Iris pigment epithelial cell (primary cell): ENCODE measurements at places on chromosomes 6 and 20.

DNA sequence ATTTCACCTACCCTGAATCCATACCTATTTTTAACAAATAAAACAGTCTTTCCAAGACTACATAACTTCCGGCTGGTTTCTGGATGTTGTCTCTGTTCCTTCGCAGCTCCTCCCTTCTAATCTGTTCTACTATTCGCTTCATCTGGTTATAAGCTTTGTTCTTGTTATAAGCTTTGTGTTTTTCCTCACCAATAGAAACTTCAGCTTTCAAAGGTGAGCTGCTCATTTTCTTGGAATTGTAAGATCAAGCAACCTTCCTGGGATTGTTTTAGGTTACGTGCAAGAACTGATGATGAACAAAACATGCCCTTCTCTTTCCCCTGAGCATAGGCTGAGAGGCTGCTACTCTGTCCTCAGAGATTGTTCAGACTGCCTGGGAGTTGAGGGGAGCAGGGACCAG lies 2.1 kb downstream of the GFOD1 start:
- DNase-seq, result no peak

DNA sequence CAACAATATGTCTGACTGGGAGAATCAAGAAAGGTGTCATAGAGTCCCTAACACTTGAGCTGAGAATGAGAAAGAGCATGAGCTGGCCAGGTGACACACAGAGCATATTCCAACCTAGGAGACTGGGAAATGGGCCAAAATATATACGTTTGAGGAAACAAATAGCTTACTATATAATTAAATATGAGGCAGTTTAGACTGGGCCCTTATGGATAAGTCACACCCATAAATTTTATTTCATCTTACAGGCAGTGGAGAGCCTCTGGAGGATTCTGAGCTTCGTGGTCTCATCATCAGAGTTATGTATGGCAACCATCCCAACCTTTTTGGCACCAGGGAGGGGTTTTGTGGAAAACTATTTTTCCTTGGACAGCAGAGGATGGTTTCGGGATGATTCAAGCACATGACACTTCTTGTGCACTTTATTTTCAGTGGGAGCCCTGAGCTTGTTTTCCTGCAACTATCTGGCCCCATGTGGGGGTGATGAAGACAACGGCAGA lies 12.9 kb upstream of the NQO2 start:
- DNase-seq, result peak; percentile 47

DNA sequence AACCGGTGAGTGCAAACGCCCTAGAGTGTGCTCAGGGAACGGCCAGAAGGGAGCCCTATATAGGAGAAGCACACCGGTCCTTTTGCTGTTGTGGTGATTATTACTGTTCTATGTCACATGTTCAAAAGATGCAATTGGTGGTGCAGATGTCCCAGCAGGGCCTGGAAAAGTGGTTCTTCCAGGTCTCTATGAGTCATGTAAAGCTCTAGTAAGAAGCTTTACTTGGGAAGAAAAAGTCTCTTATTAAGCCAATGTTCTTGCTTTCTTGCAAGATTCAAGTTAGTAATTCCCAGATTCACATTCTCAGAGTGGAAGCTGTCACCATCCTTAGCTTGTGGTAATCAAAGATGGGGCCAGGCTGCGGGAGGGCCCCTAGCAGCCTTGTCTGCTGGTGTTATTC lies 23.3 kb downstream of the EDN3 start:
- no peak for DNase-seq

DNA sequence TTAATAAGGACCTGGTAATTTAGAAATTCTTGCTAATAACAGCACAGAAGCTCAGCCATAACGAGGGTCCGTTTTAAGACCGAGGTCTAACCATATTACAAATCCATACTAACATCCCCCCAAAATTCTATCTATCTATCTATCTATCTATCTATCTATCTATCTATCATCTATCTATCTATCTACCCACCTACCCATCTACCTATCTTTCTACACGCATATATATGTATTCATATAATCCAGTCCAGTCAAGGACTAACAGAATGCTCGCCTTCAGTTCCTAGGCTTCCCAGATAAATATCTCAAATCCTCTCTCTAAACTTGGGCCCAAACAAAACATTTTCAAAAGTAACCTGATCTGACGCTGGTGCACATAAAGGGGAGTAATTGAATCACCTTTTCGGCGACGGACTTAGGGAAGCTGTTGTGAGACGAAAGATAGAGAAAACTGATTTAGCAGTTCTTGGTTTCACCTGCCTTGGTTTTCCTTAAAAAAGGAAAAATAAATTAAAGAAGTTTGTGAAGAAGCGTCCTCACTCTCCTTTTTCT lies 14.5 kb downstream of the HMGN4 start:
- DNase-seq, result no peak

DNA sequence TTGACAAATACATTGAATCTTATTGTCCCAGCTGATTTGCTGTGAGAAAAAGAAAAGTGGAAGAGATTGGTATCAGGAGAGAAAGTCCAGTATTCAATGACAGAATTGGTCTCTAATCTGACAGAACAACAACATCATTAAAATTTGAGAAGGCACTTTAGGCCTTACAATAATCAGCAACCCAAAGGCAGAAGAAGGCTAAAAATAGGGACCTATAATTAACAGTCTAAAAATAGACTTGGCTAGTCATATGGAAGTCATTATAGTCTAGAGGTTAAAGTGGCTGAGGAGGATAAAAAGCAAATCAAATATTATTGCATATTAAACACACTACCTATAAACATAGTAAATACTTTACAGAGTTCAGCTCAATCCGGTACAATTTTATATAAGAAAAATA lies 393.6 kb upstream of the JAG1 start:
- DNase-seq, result no peak

DNA sequence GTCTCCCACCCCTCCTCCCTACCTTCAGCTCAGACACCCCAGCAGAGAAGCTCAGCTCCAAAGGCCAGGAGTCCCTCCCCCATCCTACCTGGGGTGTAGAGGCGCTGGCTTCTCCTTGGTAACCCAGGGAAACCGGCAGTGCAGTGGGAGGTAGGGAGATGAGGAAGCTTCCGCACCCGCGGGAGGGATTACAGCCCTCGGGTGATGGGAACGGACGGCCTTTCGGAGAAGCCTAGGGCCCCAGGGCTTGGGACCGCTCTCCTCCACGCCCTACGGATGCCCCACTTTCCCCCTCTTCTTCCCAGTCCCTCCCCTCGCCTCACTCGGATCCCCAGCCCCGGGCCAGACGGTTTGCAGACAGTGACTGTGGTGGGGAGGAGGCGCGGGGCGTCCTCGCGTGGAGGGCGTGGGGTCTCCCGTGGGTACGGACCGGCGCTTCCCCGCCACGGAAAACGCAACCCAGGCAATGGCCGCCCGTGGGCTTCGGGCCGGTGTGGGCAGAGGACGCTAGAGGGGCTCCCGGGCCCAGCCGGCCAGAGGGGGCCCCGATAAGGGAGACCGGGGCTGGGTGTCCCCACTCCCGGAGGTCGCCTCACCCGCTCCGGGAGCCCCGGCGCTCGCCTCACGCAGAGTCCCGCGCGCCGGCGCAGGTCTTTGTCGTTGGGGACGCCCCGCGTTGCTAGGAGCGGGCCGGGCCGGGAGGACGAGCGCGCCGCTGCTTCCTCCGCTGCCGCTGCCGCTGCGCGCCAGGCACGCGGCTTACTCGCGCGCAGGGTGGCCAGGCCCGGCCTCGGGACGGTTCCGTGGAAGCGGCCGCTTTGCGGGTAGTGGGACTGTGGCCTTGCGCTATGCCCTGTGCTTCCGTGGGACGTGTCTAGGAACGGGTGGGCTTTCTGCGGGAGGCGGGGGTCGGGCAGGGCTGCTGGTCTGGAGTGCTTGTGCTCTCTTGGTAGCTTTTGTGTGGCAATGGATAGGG lies 15.8 kb downstream of the AARS2 start:
- peak; percentile 39 for DNase-seq

DNA sequence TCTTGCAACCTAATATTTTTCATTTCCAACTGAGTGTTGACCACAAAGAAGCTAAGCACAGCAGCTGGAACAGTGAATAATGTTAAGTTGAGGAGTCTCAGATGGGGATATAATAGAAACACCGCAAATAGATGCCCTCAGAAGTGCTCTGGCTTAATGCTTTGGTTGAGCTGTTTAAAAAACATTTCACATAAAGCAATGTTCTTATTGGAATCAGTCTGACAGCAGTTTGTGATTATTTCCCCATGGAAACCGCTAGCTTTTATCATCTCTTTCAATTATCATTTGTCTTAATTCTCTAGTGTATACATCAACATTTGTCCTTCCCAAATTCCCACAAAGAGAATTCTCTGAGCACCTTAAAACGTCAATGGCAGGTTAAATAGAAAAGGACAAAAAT lies 30.8 kb downstream of the METTL24 start:
- no peak for DNase-seq

GRCh38 chr6:112234601-112235000 lies 19.8 kb downstream of the LAMA4 start:
- peak; percentile 57 for DNase-seq

GRCh38 chr20:31945785-31946184 lies 6.1 kb downstream of the PDRG1 start:
- DNase-seq, result no peak

DNA sequence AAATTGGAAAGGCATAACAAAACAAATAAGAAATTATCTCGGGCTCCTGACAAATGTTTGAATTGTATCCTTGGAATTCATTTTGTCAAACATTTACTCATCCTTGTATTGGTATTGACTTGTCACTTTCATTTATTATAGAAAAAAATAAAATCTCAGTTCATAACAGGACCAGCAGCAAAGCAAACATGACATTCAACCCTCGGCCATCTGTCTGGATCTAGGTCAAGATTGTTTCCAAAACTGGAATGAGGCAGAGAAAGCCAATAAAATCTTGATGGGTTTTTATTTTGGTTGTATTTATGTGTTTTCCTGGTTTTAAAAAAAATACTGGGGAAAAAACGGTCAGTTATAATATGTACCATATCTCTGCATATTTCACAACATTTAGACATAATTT lies 42.9 kb upstream of the FABP7 start:
- no peak for DNase-seq

DNA sequence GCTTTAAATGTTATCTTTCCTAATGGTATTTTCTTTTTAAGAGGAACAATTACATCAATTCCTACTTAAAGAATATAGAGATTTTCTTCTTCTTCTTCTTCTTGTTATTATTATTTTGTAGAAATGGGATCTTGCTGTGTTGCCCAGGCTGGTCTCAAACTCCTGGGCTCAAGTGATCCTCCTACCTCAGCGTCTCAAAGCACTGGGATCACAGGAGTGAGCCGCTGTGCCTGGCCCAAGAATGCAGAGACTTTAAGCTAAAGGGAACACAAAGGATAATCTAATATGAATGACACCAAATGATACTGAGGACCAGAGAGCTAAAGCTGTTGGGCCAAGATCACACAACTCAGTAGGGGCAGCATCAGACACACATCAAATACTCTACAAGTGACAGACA lies 87.4 kb upstream of the FOXQ1 start:
- no peak for DNase-seq

DNA sequence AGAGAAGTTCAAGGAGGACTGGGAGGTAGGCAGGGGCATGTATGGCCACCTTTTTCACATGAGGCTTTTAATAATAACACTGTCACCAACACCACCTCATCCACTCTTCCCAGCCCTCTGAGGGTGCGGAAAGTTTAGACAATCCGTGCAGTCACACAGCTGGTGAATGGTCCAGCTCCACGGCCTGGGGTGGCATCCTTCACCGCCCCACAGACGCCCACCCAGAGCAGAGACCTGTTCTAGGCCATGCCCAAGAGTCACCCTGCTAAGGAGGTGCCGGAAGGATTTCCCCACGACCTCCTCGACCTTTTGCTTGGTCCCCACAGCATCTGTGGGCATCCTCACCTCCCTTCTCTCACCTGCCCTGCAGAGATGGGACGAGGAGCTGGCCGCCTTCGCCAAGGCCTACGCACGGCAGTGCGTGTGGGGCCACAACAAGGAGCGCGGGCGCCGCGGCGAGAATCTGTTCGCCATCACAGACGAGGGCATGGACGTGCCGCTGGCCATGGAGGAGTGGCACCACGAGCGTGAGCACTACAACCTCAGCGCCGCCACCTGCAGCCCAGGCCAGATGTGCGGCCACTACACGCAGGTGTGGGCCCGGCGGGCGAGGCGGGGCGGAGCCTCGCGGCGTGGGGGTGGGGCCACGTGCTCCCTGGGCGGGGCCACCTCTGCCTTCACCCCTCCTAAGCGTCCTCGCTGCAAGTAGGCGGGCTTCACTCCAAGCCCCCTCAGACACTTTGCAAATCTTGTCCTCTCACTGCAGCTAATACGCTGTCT lies 4.4 kb downstream of the PI16 start:
- no peak for DNase-seq

GRCh38 chr20:54122189-54122588 lies 51.6 kb downstream of the CYP24A1 start:
- DNase-seq, result peak; percentile 86

- DNase-seq, result no peak
Observed at GRCh38 chr20:17225851-17226409, 910 bp upstream of the PCSK2 start.

- no peak for DNase-seq
Observed at GRCh38 chr6:170286246-170286933, 4.5 kb downstream of the DLL1 start.

DNA sequence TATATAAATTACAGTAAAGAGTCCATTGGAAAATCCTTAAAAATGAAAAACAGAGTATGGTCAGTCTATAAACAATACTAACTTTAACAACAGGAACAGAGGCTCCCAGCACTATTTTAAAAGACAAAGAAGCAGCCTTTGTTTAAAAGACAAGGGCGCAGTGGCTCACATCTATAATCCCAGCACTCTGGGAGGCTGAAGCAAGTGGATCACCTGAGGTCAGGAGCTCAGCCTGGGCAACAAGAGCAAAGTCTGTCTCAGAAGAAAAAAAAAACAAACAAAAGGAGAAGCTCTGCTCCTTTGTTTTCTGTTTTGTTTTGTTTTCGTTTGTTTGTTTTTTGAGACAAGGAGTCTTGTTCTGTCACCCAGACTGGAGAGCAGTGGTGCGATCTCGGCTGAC lies 89.4 kb downstream of the DTNBP1 start:
- no peak for DNase-seq

DNA sequence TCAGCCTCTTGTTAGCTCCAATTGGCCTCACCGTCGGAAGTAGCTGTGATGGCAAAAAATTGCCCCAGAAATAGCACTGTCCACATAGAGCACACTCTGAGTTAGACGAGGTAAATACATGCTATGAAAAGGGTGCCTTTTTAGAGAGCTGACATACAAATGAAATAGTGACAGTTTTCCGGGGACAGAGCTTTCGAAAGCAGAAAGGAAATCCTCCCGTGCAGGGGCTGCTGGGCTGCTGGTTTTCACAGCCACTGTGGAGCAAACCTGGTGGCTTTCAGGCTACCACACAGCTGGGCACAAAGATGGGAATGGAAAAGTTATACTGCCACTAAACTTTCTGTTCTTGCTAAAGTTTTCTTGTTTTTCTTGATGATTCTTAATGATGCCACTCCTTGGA lies 8.3 kb downstream of the SLPI start:
- no peak for DNase-seq

DNA sequence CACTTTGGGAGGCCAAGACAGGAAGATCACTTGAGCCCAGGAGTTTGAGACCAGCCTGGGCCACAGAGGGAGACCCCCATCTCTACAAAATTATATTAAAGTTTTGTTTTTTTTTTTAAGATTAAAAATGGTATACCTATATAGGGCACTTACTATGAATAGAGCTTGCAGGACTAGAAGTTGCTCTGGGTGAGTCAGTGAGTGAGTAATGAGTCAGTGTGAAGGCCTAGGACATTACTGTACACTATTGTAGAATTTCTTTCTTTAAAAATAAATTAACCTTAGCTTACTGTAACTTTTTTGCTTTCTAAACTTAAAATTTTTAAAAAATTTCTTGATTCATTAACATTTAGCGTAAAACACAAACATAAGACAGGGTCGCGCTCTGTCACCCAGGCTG lies 29.7 kb downstream of the STK35 start:
- peak; percentile 77 for DNase-seq
